ENCODE measurements at places on chromosomes 3 and 15.
A peak's percentile ranks its signal among the peaks of the same experiment; 100 is the strongest.

GRCh38 chr3:179074656-179075055, 3.0 kb upstream of the ZMAT3 start:
- no peak for DNase-seq

DNA sequence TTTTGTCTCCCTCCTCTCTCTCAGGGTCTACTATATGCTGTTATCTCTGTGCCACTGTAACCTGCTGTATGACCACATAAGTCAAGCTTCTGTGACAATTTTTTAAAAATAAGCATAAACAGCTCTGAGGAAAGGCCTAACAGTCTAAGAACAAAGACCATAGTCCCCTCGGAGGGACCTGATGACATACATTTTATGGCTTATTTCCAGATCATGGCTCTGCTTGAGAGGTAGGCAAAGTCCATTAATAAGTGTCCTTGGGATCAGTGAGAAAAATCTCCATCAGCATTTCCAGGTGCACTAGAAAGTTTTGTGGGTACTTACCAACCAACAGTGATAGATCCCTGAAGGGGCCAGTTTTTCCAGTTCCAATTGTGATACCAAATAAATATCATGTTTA, 123.8 kb downstream of the TNIK start:
- DNase-seq, result no peak

DNA sequence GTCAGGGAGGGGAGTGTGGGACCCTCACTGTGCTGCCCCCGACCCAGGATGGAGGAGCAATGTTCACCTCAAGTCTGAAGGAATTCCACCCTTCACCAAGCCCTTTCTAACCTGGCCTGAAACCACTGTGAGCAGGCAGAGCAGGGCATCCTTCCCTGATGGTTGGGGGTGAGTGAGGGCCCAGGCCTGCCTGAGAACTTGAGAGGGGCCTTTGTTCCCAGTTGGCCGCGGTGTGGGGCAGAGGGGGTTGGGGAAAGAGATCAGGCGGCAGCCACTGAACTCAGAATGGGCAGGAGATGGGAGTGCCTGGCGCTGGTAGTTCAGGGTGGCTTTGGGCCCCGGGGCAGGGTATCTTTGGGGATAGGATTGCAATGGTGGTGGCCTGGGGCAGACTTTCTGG, 103.5 kb upstream of the RPL32 start:
- DNase-seq, result peak; percentile 78

DNA sequence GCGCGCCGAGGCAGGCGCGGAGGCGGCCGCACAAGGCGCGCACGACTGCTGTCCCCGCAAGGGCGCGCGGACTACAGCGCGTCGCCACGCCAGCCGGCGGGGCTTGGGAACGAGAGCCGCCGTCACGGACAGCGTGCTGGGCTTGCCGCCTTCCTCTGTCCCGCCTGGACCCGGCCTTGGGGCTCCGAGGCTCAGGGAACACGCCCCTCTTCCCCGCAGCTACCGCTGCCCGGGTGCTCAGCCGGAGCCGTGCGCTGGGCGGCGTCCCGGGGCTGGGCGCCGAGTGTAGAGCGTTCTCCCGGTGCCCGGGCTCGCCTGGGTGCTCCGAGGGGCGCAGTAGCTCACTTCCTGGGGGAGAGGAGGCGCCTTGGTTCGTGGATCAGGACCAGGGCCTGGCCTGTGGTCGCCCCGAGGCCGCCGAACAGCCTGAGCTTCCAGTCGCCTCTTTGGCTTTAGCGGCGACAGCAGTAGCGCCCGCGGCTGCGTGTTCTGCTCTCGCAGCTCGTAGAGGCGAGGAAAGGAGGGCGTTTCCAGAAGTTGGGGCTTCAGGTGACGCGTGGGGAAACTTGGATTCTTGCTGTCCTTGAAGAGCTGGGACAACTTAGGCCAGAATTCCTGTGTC, 226.7 kb upstream of the C2CD4B start:
- no peak for DNase-seq

- DNase-seq, result no peak
Observed at GRCh38 chr15:101043911-101044624, 124.9 kb downstream of the LRRK1 start.

- DNase-seq, result no peak
Observed at GRCh38 chr3:5442106-5442785, 254.7 kb downstream of the EDEM1 start.

DNA sequence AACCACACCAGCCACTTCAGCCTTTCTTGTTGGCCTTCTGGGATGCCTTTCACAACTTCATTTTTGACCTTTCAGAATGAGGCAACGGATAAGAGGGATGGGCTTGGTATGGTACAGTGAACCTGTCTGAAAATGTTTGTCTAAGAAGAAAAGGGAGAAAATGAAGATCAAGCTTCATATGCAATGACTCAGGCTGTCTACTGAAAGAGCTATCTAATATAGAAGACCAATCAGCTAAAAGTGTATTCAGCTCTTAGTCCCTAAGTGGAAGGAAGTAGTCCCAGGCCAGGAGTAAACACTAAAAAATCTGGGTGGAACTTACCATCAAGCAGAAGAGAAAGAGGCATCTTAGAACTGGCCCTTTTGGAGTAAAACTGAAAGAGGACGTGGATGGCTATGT, 12.2 kb upstream of the UPK1B start:
- DNase-seq, result no peak

- no peak for DNase-seq
Observed at GRCh38 chr3:168362156-168362555, 266.4 kb upstream of the GOLIM4 start.

DNA sequence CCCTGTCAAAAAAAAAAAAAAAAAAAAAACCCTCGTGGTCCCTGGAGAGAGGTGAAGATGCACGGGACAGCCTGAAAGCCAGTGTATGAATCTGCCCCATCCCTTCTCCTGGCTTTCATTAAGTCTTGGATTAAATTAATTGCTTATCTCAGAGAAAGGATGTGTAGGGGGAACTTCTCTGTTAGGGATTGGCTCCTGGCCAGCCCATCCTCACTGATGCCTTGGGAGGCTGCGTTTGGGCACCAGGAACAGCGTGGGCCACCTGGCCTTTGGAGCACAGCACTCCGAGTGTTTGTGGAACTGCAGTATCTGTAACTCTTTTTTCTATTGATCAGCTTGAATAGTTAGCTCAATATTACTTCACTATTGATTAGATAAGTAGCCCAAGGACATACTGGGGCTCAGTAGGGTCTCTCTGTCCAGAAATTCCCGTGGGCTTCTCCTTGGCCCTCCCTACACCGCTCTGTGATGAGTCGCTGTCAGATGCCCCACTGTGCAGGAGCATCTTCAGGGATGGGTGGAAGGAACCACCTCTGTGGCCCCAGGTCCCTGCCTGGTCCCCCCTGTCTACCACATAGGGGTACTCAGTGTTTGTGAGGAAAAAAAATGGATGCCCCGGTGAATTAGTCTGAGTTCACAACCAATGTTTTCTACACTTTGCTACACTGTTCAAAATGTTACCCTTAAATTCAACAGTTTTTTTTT, 2.0 kb downstream of the PXYLP1 start:
- DNase-seq, result no peak

- peak; percentile 58 for DNase-seq
Observed at GRCh38 chr3:187935623-187936156, 190.4 kb upstream of the BCL6 start.

- DNase-seq, result no peak
Observed at GRCh38 chr3:134087060-134087974, 57.6 kb upstream of the SLCO2A1 start.

DNA sequence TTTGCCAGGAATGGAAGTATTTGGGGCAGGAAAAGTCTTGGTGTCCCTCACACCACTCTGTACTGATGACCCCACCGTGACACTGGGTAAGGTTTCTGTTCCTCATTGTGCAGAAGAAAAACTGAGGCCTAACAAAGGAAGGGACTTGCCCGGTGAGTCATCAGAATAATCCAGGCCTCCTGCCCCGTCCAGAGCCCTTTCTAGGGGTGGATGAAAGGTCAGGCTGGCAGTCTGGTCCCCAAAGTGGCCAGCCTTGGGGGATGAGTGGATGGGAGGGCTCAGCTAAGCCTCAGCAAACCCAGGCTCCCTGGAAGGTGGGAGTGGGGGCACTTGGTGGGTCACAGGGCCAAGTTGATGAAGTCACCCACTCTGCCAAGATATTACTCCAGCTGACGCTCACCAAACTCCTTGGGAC, 2.3 kb upstream of the DNAH1 start:
- no peak for DNase-seq

DNA sequence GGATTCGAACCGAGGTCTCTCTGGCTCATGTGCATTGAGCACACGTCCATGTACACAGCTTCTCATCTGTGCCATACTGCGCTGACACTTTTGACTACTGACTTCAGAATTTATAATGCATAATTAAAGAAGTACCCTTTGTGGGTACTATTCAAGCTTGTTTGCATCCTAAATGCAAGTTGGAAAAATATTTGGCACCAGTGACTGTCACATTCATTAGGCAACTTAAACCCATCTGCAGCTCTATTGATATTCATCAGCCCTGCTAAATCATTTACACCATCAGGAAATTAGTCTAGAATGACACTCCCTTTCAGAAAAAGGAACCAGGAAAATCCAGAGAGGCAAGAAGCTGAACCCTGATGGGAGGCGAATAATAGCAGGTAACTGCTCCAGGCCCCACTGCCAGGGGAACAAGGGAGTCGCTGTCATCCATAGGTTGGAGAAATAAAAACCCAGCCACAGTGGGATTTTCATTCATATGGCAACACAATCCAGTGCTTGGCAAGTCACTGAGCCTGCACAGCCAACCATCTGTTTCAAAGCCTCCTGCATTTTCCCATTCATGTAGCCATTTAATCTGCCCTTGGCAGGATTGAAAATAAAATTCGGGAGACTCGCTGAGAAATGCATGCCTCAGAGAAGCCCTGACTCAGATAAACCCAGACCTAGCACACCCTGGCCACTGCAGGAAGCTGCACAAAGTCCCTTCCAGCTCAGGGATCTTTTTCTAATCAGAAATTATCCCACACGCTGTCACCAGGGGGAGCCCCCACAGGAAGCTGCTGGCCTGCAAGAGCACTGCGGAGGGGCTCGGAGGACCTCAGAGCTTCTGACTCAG, 103.0 kb upstream of the VEPH1 start:
- no peak for DNase-seq

GRCh38 chr3:118080889-118081288, 953.8 kb downstream of the IGSF11 start:
- no peak for DNase-seq

DNA sequence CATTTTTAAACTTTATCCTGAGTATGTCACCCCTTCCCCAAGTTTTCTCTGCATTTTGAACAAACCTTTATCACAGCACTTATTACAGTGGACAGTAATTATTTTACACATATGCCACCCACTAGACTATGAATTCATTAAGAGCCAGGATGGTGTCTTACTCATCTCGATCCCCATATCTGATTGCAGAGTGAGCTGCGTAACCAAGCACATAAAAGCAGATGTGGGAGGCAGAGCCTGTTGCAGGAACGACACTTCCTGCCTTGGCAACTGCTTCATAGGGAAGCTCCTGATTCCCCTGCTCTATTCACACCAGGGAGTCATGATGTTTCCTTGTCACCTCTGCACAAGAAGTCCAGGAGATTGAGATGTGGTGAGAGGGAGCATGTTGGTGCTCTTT, 91.1 kb downstream of the MINAR1 start:
- DNase-seq, result peak; percentile 8

- DNase-seq, result no peak
Observed at GRCh38 chr3:141575879-141576743, 89.3 kb downstream of the RASA2 start.

- DNase-seq, result no peak
Observed at GRCh38 chr3:33030246-33030645, 66.7 kb downstream of the GLB1 start.
